Activated B cell treated with CpG ODN at 0.5 μM for 24 hours (primary cell): ENCODE measurements at places on chromosomes 2 and 18. TPM values are rescaled to one million over a fixed set of nuclear protein-coding genes. Genes with fewer than 3 reads are reported as not detected.

- DNase-seq, result no peak
These were observed 238.6 kb downstream of the TWIST2 start for GRCh38 chr2:239086325-239087020.

DNA sequence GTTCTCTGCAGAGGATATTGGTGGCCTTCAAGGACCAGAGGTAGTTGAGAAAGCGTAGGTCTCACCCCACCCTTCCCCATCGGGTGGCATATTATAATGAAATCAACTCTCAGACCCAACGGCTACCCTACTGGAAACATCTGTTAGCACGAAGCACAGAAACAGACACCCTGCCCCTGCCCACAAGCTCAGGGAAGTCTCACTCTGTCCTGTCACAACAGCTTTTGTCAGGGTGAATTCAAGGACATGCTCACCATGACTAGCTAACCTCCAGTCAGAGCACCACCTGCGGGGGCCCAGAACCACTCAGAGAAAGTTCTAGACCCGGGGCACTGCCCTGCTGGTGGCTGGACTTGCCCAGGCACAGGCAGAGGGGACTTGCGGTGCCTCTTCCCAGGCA, 3.5 kb upstream of the B3GNT7 start:
- DNase-seq, result no peak

The SERPINB13 gene
- total RNA-seq, result not detected in 2 replicates

GRCh38 chr2:8448824-8449556, 232.9 kb upstream of the ID2 start:
- DNase-seq, result no peak

GRCh38 chr2:215401896-215402379, 33.9 kb downstream of the FN1 start:
- DNase-seq, result no peak

- DNase-seq, result no peak
These were observed 94.6 kb downstream of the PMAIP1 start for GRCh38 chr18:59994357-59994756.

DNA sequence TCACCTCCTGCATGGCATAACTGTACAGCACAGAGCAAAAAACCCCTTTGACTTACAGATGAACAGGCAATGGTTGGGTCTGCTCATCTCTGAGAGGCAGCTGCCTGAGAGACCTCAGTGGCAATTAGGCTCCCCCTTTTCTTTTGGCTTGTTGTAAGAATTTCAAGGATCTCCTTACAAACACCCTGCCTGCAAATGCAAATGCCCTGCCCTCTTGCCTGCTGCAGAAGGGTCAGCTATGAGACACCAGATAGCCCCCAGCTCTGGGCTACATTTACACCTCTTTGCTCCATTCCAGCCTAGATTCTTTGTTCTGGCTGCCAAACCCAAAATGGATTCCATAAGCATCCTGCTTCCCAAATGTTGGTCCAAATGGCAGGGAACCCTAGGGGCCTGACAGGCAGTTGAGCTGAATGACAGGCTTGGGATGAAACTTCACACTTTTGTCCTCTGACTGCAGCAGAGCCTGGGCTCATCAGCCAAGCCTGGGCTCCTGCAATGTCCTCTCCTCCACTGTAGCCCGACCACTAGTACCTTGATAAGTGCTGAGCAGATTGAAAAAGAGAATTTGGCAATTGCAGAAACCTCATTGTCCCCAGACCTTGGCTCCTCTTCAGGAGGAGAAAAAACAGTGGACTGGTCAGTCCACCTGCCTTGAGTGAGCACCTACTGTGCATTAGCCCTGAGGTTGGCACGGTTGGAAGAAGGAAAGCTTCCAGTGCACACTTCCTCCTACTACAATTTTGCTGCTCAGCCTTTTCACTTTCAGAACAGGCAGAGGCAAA, 678.3 kb downstream of the BCL11A start:
- no peak for DNase-seq

The C2orf78 gene
- total RNA-seq, result not detected in 2 replicates

GRCh38 chr2:53450923-53451322, 316.7 kb upstream of the CHAC2 start:
- no peak for DNase-seq

- no peak for DNase-seq
These were observed 143.3 kb downstream of the C1D start for GRCh38 chr2:67919490-67919889.
